ENCODE measurements at places on chromosomes 3 and 15.

GRCh38 chr3:129603991-129604749 is 2.3 kb downstream of the PLXND1 start:
- no peak for DNase-seq

DNA sequence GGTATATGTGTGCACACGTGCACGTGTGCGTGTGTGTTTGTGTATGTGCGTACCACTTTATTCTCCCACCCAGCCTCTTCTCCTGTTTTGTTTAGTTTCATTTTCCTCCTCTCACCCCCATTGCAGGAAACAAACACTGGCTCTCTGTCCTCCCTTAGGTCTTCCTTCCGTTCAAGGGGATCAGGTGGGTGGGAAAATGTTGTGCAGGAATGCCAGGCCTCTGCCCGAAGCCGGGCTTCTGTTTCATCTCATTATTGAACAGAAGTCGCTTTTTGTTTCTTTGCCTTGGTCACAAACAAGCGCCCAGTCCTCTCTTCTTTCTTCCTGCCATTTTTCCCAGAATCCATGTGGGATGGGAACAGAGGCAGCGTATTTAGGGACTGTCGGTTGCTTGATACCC is 69.6 kb downstream of the IGF1R start:
- DNase-seq, result no peak

- DNase-seq, result no peak
Observed at GRCh38 chr3:44674211-44674610, 25.7 kb downstream of the ZNF35 start.

DNA sequence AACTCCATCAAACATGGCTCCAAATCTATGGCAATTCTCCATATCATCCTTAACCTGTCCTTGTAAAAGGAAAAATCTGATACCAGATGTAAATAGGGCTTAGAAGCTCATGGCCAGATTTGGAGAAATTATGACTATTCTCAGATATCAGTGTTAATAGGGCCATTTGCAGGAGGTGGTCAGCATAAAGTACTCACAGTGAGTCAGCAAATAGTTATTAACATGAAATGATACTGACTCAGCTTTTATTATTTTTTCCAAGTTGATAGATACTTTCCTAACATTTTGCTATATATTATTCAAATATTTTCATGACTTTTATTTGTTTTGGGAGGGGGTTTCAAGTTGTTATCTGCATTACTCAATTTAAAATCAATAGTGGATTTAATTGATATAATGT is 255.8 kb downstream of the MFSD1 start:
- no peak for DNase-seq

DNA sequence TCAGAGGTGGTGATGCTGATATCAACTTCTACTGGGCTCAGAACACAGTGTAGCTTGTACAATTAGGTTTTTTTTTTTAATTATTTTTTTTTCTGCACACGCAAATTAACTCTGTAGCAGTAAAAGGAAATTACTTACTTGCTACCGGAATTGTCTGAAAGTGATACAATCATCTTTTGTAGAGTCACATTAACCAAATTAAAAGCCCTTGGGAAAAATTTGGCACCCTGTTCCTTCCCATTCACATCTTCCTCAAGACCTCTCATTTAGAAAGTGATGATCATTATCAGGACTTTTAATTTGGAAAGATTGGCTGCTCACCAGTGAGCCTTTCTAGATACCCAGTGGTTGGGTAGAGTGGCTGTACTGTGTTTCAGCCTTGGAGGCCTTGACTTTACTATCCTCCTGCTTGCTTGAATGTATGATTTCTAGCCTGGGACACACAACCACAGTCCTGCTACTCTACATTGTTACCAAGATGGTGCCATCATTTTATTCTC is 158.3 kb downstream of the ECT2 start:
- no peak for DNase-seq

DNA sequence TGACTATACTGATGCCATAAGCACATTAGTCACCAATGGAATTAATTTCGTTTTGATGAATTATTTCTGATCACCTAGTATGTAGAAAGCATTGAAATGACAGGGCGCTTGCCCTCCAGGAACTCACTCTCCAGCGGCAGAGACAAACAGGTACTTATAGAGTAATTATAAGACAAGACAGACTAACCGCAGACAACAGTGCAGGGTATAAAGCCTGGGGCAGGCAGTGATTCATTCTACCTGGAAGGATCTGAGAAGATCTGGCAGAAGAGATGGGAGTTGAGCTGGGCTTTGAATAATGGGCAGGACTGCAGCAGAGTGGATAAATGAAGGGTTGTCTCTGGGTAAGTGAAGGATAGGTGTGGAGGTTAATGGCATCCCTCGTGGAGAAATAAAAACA is 331.8 kb downstream of the FGF12 start:
- DNase-seq, result no peak

DNA sequence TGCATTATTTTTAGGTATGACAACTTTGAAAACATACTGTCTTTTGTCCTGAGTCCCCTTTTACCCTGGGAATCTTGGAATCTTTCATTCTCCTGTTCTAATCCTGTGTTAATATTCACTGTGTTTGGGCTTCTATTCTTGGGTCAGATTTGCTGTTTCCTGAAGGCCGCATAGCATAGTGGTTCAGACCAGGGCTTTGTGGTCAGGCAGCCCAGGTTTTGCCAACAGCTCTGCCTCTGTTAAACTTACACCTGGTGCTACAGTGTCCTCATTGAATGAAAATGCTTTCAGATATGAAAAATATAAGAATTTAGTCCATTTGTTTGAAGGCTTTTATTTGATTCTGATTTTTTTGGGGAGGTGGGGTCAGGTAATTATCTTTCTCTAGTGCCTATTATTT is 58.4 kb downstream of the SLC25A26 start:
- no peak for DNase-seq

- DNase-seq, result peak; percentile 13
Observed at GRCh38 chr3:15097891-15098290, 1.1 kb downstream of the RBSN start.

- DNase-seq, result no peak
Observed at GRCh38 chr3:31880020-31880419, 101.0 kb downstream of the OSBPL10 start.

DNA sequence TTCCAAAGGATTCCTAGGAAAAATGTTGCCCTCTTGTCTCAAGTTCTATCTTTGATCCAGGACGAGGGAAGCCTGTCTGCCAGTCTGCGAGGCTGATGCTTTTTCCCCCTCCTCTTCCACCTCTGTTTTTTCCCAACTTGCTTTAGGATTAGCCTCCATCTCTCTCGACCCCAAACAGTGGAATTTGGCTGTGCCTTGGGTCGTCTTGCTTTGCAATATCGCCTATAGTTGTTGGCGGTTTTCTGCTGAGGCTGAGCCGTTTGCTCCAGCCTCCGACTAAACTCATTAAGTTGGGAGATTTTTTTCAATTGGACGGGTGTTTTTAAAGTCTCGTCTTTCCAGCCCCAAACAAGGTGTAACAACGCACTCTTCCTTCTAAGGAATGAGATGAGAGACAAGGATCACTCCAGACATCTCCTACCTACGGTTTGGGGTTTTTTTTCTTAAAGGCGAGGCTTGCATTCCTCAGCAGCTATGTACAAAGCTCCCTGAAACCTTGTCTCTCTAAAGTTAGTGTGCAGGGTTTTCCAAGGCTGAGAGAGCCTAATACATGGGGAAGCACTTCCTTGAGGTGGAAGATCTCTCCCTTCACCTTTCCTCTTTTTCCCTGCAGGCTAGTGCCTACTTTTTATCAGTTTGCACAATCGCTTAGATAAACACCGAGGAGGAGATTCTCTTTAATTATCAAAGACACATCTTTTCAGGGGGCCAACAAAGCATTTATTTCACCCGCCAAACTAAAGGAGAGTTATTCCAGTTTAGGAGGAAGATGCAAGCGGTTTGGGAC is 4.8 kb upstream of the NR2F2 start:
- peak; percentile 75 for DNase-seq

- no peak for DNase-seq
Observed at GRCh38 chr15:85633859-85634258, 160.9 kb downstream of the KLHL25 start.

DNA sequence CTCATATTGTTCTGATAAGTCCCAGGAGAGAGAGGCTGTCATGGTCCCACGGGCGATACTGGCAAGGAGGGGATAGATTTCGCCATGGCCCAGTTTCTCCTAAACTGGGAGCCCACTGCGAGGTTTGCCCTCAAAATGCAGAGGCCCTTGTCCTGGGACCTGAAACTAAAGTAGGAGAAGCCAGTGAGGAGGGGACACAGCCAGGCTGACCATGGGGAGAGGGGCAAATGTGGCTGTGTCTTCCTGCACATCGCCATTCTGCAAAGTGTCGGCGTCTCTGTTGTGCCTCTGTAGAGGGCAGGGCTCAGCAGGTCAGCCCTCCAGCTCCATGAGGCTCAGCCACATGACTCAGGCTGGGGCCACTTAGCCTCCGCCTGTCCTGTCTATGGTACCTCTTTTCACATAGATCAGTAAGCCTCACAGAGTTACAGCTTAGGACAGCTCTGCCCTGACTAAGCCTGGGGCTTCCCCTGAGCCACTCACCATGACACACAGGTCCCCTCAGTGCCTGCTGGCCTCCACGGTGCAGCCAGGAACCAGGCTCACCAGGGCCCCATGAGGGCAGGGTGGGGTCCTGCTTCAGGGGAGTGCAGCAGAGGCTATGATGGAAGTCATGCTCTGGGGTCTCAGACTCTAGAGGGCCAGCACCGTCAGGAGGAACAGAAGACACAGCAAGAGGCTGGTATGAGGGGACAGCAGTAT is 28.6 kb upstream of the PLXNA1 start:
- no peak for DNase-seq

GRCh38 chr3:66443118-66443803 is 57.6 kb downstream of the LRIG1 start:
- DNase-seq, result no peak

DNA sequence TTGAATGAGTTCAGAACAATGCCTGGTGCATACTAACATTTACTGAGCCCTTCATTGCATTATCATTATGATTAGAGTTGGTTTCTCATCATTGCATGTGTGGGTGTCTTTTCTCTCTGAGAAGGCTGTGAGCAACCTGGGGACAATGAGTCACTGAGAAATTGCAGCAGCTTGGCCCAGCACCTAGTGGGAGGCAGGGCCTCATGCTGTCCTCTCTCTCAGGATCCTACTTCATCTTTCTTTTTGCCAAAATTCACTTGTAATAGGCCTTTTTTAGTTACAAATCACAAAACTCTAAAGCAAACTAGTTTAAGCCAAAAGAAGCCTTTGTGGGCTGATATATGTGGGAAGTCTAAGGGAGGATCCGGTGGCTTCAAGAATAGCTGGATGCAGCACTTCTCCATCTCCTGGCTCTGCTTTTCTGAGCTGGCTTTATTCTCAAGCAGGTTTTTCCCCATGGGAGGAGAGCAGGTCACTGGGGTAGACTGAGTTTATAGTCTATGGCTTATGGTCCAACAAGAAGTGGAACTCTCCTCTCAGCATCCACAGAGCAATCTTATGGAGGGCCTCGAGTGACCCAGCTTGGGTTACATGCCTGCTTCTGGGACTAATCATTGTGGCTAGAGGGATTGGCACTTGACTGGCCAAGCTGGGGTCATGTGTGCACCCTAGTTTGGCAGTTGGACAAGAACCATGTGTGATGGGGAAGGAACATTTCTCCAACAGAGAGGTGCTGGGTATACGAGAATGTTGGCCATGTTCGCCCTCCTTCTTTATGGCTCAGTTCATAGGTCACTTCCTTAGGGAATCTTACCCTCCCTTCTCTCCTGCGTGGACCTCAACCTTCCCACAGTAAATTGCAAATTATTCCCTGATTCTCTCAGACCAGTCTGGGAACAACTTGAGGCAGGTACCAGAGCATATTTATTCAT is 8.7 kb upstream of the CAMK1 start:
- no peak for DNase-seq

DNA sequence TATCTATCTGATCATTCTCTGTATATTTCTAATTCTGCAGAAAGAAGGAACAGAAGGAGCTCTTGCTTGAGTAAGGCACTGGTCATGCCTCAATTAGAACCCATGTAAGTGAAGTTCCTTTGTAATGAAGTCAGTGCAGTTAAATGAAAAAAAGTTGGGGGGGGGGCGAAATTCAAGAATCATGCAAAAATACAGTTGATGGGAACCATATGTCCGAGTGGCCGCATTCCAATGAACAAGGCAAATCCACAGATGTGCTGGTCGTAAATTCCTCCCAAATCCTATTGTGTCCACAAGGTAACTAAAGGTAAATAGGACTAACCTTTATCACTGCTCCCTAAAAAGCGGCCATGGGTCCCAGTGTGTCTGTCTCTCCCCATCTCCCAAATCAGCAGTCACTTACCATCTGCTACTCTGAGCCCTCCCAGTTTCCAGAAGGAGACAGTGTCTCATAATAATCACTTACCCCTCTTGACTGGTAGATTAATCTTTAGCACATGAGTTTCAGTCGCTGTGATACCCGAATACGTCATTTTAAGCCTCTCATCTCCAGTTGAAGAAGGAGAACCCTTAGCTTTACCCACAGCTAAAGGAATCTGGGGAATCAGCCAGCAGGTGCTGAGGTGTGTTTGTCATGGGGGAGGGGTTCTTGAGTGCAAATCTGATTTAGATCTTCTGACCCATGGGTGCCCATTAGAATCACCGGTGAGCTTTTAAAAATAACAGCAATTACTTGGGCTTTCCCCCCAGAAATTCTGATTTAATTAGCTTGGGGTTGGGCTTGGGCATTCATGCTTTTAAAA is 56.3 kb upstream of the EPHB3 start:
- peak; percentile 70 for DNase-seq

GRCh38 chr3:84136425-84136824 is 822.4 kb upstream of the CADM2 start:
- no peak for DNase-seq

DNA sequence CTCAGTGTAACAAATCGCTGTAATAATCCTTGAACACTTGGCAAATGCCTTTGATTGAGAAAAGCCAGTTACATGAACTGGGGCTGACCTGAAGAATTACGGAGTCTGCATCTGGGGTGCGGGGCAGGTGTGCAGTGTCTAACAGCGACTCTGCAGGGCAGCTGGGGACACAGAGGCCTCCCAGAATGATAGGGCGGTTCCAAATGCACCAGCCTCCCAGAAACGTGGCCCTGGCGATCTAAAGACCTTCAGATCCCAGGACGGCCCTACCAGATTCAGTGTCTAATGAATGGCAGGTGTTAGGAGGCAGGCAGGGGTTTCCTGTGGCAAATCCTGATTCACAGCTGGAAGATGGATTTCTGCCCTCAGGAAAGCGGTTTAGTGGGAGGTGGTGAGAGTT is 100.5 kb upstream of the RGMA start:
- DNase-seq, result peak; percentile 18

- no peak for DNase-seq
Observed at GRCh38 chr3:123379041-123379830, 69.7 kb downstream of the ADCY5 start.

- no peak for DNase-seq
Observed at GRCh38 chr15:79520654-79521053, 88.5 kb downstream of the MINAR1 start.

Data from eye (tissue), 1 donor.